ENCODE measurements at places on chromosomes 13 and 19. TPM values are rescaled to one million over a fixed set of nuclear protein-coding genes. Genes with fewer than 3 reads are reported as not detected.

GRCh38 chr13:99227909-99228688 is 27.4 kb downstream of the UBAC2 start:
- no peaks in the 10 kb centered on the region for H3K27me3 ChIP-seq
- no peaks in the 10 kb centered on the region for H3K36me3 ChIP-seq
- H3K27ac ChIP-seq = no peak overlapping the region
- H3K4me1 ChIP-seq = peaks cover 44% of the 10 kb centered on the region
- no peak for DNase-seq

- no peaks in the 10 kb centered on the region for H3K4me1 ChIP-seq
- no peak for DNase-seq
- no peak overlapping the region for H3K27ac ChIP-seq
- H3K36me3 ChIP-seq = peaks cover 96% of the 10 kb centered on the region
- H3K4me3 ChIP-seq = no peak overlapping the region
Measured at GRCh38 chr19:5927441-5927821, 13.4 kb downstream of the CAPS start.

- no peak overlapping the region for H3K4me3 ChIP-seq
- peaks cover 2% of the 10 kb centered on the region for H3K27me3 ChIP-seq
- H3K27ac ChIP-seq = no peak overlapping the region
- no peaks in the 10 kb centered on the region for H3K4me1 ChIP-seq
Measured at GRCh38 chr13:77930430-77930829, 11.8 kb upstream of the EDNRB start.

DNA sequence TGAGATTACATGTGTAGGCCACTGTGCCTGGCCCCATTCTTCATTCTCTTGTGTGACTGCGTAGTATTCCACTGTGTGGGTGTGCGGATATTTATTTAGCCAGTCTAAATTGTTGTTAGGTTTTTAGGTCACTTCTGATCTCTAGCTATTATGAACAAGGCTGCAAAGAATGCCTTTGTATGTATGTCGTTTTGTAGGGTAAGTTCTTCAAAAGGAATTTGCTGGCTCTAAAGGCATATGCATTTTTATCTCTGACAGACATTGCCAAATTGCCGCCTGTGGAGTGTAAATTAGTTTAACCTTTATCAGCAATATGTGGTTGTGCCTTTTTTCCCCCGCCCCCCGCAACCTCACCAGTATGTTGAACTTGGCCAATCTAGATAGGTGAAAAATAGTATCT is 30.3 kb upstream of the EHD2 start:
- H3K4me3 ChIP-seq = no peak overlapping the region
- no peak overlapping the region for H3K27ac ChIP-seq
- H3K36me3 ChIP-seq = peaks cover 16% of the 10 kb centered on the region
- H3K27me3 ChIP-seq = no peaks in the 10 kb centered on the region

- no peak overlapping the region for H3K27ac ChIP-seq
- H3K4me1 ChIP-seq = no peaks in the 10 kb centered on the region
- no peaks in the 10 kb centered on the region for H3K27me3 ChIP-seq
- no peak for DNase-seq
Measured at GRCh38 chr13:101307181-101307701, 109.1 kb downstream of the NALCN start.

DNA sequence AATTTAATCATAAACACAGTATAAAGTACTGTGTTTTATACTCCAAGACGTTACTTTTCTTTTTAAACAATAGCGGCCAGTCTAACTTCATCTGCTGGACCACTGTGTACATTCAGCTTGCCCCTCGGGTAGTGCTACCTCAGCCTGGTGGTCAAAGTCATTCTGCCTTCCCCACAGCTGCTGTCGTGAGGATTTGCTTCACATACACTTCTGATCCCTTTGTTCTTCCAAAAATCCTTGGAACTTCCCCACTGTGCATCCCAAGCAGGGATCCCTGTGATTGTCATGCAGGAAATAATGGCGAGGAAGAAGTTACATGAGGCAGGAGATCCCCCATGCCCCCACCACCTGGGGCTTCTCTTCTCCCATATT is 234.9 kb upstream of the STARD13 start:
- H3K27ac ChIP-seq = no peak overlapping the region
- no peak for DNase-seq
- no peaks in the 10 kb centered on the region for H3K4me1 ChIP-seq
- no peak overlapping the region for H3K4me3 ChIP-seq

- H3K4me1 ChIP-seq = peaks cover 10% of the 10 kb centered on the region
- peak overlapping the region; percentile 14 for H3K27ac ChIP-seq
- no peak for DNase-seq
- H3K27me3 ChIP-seq = no peaks in the 10 kb centered on the region
- H3K36me3 ChIP-seq = no peaks in the 10 kb centered on the region
Measured at GRCh38 chr19:33286899-33287298, 15.4 kb downstream of the CEBPA start.

GRCh38 chr13:33262062-33262487 is 23.5 kb downstream of the STARD13 start:
- peaks cover 8% of the 10 kb centered on the region for H3K27me3 ChIP-seq
- no peak for DNase-seq
- H3K4me3 ChIP-seq = no peak overlapping the region

DNA sequence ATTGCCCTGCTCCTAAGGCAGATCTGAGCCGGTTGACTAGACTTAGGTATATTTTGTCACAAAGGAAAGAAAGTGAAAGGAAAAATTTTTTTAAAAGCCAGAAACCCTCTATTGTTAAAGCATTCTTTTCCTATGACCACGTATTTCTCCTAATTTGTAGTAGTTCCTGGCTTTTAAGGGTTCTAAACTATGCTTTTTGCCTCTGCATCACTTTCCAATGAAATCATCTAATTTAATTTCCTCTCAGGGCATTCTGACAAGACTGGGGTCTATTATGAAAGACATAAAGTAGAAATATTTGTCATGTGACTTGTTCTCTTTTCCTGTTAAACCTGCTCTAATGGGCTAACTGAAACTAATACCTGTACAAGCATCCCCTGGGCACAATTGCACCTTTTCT is 233.0 kb upstream of the PRR20A start:
- H3K27ac ChIP-seq = no peak overlapping the region
- no peak overlapping the region for H3K4me3 ChIP-seq
- no peaks in the 10 kb centered on the region for H3K4me1 ChIP-seq
- DNase-seq = no peak
- no peaks in the 10 kb centered on the region for H3K27me3 ChIP-seq

GRCh38 chr19:35903550-35904179 is 1.3 kb downstream of the HCST start:
- H3K27me3 ChIP-seq = no peaks in the 10 kb centered on the region
- DNase-seq = peak; percentile 98
- peak overlapping the region; percentile 81 for H3K4me3 ChIP-seq

- H3K4me3 ChIP-seq = no peak overlapping the region
- no peak overlapping the region for H3K27ac ChIP-seq
- no peaks in the 10 kb centered on the region for H3K27me3 ChIP-seq
- peaks cover 15% of the 10 kb centered on the region for H3K36me3 ChIP-seq
Measured at GRCh38 chr19:57788114-57788692, 18.7 kb downstream of the ZNF586 start.

GRCh38 chr13:102914339-102914930 is 68.6 kb downstream of the ERCC5 start:
- no peak overlapping the region for H3K4me3 ChIP-seq
- no peak for DNase-seq
- H3K4me1 ChIP-seq = no peaks in the 10 kb centered on the region
- no peak overlapping the region for H3K27ac ChIP-seq
- H3K27me3 ChIP-seq = no peaks in the 10 kb centered on the region
- no peaks in the 10 kb centered on the region for H3K36me3 ChIP-seq

- H3K4me3 ChIP-seq = peak overlapping the region; percentile 97
- peak overlapping the region; percentile 100 for H3K27ac ChIP-seq
- DNase-seq = peak; percentile 91
- H3K4me1 ChIP-seq = peaks cover 71% of the 10 kb centered on the region
Measured at GRCh38 chr19:39409208-39410016, 2.8 kb downstream of the ZFP36 start.

DNA sequence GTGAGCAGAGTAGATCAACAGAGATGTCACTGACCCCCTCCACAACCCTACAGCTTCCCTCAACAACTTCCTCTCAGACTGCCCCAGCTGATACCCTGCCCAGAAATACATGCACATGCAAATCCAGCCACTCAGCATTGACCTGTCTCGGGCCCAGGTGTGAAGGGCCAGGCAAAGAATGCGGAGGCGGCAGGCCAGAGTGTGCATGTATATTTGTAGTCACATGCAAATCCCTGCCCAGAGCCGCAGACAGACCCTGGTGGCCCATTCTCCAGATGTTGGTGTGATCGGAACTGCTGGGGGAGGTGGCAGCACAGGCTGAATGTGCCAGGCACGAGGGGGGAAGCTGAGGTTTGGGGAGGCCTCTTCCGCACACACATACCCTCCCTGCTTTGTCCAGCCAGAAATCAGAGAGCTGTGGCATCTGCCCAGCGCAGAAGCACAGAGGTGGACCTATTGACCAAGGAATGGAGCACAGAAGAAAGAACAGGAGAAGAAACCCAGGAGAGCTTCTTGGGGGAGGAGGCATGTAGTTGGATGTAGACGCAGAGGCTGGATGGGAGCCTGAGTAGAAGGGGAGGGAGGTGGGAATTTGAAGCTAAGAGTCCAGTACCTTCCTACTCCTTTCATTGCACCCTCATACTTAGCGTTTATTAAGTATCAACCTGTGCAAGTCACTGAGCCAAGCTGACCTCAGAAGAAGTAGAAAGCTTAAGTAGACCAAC is 14.4 kb downstream of the MEF2B start:
- no peaks in the 10 kb centered on the region for H3K4me1 ChIP-seq
- no peak overlapping the region for H3K4me3 ChIP-seq
- no peak for DNase-seq
- H3K36me3 ChIP-seq = peaks cover 2% of the 10 kb centered on the region
- no peak overlapping the region for H3K27ac ChIP-seq

GRCh38 chr19:48659768-48660167 is 13.0 kb downstream of the NTN5 start:
- H3K27ac ChIP-seq = no peak overlapping the region
- no peak for DNase-seq
- no peak overlapping the region for H3K4me3 ChIP-seq
- no peaks in the 10 kb centered on the region for H3K36me3 ChIP-seq
- no peaks in the 10 kb centered on the region for H3K27me3 ChIP-seq

DNA sequence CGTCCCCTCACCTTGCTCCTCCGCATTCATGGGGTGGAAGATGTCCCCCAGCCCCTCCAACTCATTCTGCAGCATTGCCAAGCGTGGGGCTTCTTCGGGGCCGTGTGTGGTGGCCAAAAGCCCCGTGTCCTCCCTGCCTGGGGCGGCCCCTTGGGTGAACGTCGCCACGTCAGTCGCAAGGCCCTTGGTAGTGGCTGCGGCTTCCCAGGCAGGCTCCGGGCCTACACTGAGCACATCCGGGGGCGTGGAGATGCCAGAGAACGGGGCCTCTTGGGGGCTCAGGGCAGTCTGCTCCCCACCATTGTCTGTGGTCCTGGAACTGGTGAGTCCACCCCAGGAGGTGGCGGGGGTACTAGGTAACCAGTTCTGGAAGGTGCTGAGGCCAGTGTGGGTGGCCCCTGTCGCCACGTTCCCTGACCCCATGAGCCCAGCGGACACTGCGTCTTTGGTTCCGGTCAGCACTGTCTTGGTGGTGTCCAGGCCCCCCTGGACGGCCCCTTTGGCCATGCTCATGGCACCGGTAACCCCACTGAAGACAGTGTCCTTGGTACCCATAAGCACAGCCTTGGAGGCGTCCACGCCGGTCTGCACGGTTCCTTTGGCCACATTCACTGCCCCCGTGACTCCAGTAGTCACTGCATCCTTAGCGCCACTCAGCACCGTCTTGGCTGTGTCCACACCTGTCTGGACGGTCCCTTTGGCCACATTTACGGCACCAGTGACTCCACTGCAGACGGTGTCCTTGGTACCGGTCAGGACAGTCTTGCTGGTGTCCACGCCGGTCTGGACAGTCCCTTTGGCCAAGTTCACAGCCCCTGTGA is 7.6 kb downstream of the PLIN4 start:
- DNase-seq = no peak
- H3K27me3 ChIP-seq = no peaks in the 10 kb centered on the region
- no peak overlapping the region for H3K4me3 ChIP-seq

DNA sequence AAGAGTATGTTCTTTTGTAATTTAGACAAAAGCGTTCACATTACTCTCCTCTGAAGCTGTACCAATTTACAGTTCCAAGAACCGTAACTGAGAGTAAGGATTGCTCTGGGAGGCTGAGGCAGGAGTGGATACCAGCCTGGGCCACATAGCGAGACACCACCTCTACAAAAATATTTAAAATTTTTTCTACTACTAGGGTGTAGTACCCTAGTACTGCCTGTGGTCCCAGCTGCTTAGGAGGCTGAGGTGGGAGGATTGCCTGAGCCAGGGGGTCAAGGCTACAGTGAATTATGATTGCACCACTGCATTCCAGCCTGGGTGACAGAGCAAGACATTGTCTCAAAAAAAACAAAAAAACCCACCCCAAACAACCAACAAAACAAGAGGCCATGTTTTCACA is 12.1 kb upstream of the CYP2A6 start:
- DNase-seq = no peak
- H3K27ac ChIP-seq = no peak overlapping the region
- H3K27me3 ChIP-seq = peaks cover 1% of the 10 kb centered on the region

DNA sequence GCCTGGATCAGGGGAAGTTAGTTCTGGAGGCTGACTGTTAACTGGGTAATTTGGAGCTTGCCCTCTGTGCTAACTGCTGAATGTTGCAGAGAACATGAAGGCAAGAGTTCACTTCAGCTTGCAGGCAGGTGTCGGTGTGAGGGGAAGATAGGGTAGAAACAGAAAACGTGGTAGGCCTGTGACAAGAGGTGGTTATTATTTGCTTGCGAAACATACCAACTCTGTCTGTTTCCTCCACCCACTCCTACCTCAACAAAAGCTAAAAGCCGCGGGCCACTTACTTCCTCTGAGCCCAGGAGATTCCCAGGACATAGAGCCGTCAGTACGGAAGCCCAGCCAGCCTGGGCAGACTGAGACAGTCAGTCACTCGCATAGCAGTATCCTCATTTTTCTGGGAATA is 119.2 kb upstream of the ABCC4 start:
- H3K4me3 ChIP-seq = no peak overlapping the region
- no peaks in the 10 kb centered on the region for H3K4me1 ChIP-seq
- no peak for DNase-seq
- peaks cover 5% of the 10 kb centered on the region for H3K27me3 ChIP-seq
- no peaks in the 10 kb centered on the region for H3K36me3 ChIP-seq
- no peak overlapping the region for H3K27ac ChIP-seq

- peak overlapping the region; percentile 92 for H3K27ac ChIP-seq
- H3K4me3 ChIP-seq = peak overlapping the region; percentile 77
- H3K27me3 ChIP-seq = no peaks in the 10 kb centered on the region
- peaks cover 45% of the 10 kb centered on the region for H3K4me1 ChIP-seq
- no peak for DNase-seq
- H3K36me3 ChIP-seq = peaks cover 2% of the 10 kb centered on the region
Measured at GRCh38 chr13:114279758-114280355, 1.5 kb upstream of the UPF3A start.

Gene UBL3
- 66.6 TPM for total RNA-seq

Gene KCTD15
- total RNA-seq = 1.3 TPM

Gene TGFBR3L
- total RNA-seq = 1.1 TPM

Gene LCP1
- 516 TPM for total RNA-seq

Gene ZIC2
- total RNA-seq = not detected

Gene KCNRG
- 0.47 TPM for total RNA-seq

Gene FUT3
- not detected for total RNA-seq

Data from CD4-positive, CD25-positive, alpha-beta regulatory T cell (primary cell).